Stomach (tissue), 19 donors: ENCODE measurements at places on chromosomes 2 and 18. TPM values are rescaled to one million over a fixed set of nuclear protein-coding genes. Genes with fewer than 3 reads are reported as not detected.
A peak's percentile ranks its signal among the peaks of the same experiment; 100 is the strongest.

WIPF1 gene
- polyA plus RNA-seq, result 21.7 TPM

RESP18 gene
- not detected for polyA plus RNA-seq

DNA sequence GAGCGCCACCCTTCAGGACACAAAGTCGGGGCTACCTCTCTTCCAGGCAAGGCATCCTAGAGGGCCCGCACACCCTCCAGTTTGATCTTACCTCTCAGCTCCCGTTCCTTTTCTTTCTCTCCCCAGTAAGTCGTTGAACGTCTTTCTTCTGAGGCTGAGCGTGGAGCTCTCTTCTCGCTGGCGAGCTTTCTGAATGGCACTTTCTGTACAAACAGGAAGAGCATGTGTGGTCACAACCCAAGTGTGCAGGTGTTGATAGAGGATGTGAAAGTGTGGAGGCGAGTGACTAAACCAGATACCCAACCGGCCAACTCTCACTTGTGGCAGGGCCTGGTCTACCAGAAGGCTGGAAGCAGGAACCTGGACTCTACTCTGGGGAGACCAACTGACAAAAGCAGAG is at the start of gene AFF3:
Gene AFF3 (minus strand): TSS at position 198 of the 400 bp plus-strand sequence. CDS start 38,136 bp downstream, outside the sequence.
- DNase-seq, result peak; percentile 67

GRCh38 chr2:168207851-168208250 is 39.5 kb downstream of the STK39 start:
- DNase-seq, result no peak

SNRPD1 gene
- polyA plus RNA-seq, result 27.4 TPM

DNA sequence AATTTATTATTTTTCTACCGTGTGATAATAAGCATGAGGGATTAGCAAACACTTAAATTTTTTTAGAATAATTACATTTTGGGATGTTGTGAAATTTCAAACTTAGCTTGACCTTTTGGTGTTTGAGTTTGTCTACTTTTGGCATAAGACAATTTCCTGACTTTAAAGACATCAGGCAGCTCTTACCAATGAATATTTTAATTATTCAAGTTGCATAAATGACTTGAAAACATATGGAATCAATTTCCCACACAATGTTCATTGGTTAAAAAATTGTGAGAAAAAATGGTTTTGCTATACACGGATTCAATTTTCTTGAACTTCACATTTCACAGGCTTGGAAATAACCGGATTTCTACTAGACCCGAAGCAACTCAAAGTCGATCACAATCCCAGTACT is 243.4 kb downstream of the IKZF2 start:
- no peak for DNase-seq

- no peak for DNase-seq
Observed at GRCh38 chr2:202932425-202933138, 20.5 kb downstream of the CARF start.

DNA sequence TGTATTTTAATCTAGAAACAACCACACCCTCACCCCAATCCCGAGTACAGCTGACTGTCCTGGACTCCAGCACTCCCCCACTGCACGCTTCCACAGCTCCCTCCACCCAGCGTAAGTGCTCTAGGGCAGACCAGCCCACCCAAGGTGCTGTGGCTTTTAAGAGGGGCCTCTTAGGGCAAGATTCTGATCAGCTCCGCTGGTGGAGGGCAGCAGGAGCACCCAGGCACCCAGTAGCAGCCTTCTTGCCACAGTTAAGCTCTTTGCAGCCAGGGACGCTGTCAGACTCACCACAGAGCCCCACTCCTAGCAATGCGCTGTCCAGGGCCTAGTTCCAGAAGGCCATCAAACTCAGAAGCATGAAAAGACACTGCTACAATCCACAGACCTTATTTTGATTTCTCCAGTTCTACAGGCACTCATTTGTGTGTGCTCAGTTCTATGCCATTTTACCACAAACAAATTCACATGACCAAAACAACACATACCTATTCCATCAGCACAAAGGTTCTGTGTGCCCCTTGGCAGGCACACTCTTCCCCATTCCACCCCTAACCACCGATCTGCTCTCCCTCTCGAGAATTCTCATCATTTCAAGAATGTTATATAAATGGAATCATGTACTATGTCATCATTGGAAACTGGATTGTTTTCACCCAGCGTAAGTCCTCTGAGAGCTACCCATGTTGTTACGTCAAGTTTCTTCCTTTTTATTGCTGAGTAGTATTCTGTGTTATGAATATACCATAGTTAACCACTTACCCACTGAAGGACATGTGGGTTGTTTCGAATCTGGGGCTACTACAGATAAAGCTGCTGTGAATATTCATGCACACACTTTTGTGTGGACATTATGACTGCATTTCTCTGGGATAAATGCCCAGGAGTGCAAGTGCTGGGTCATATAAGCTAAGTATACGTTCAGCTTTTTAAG is 40.4 kb downstream of the PTPN2 start:
- DNase-seq, result no peak

- no peak for DNase-seq
Observed at GRCh38 chr2:106841886-106842645, 43.9 kb downstream of the ST6GAL2 start.

DNA sequence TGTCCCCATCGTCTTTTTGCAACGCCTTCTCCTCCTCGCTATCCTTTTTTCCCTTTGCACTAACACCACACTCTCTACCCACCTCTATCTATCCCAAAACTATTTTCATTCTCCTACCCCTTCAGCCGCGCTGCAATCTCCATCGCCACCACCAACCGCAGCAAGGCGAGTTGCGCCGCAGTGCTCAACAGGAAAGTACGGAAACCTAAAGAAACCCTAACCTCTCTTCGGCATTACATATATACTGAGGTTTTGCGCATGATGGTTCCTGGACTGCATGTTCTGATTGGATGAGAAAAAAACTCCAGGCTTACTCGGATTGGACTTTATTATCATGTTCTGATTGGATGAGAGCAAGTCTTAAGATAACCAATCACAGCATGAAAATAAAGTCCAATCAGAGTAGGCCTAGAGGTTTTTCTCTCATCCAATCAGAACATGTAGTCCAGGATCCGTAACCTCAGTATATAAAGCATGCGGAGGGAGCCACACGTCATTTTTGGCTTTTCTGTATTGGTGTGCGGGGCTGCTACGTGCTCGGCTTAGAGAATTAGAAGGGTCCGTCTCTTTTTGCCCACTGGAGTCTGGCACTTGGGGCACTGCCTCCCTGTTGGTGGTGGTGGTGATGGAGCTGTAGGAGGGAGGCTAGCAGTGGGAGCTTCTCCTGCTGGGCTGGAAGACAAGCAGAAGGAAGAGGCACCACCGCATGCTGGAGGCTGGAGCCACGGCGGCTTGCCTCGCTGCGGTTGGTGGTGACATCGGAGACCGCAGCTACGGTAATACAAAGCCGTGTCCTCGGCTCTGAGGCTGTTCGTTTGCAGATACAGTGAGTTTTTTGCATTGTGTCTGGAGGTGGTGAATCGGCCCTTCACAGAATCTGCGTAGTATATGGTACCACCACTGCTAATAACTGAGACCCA is 76.1 kb downstream of the TEKT4 start:
- DNase-seq, result no peak

DNA sequence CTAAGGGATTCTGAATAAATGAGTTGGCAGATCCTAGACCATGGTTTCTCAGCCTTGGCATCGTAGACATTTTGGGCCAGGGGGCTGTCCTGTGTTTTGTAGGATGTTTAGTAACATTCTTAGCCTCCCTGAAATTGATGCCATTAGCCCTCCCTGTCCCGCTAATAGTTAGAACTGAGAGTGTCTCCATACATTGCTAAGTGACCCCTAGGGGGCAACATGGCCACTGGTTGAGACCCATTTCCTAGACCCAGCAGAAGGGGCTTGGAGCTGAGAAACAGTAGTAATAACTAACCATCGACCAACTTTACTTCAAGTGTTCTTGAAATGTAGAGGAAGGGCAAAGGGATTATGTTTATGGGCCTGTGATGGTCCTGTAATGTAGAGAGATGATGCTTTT is 40.8 kb downstream of the KCMF1 start:
- no peak for DNase-seq

KCNF1 gene
- polyA plus RNA-seq, result 0.92 TPM

UGT1A9 gene
- not detected for polyA plus RNA-seq

CROCC2 gene
- polyA plus RNA-seq, result not detected
